Cardiac fibroblast (primary cell): ENCODE measurements at places on chromosomes 12 and 14.
A peak's percentile ranks its signal among the peaks of the same experiment; 100 is the strongest.

- no peak for DNase-seq
Measured at GRCh38 chr12:13152281-13152680, 44.2 kb upstream of the EMP1 start.

- no peak for DNase-seq
Measured at GRCh38 chr12:79183926-79184325, 319.4 kb downstream of the SYT1 start.

DNA sequence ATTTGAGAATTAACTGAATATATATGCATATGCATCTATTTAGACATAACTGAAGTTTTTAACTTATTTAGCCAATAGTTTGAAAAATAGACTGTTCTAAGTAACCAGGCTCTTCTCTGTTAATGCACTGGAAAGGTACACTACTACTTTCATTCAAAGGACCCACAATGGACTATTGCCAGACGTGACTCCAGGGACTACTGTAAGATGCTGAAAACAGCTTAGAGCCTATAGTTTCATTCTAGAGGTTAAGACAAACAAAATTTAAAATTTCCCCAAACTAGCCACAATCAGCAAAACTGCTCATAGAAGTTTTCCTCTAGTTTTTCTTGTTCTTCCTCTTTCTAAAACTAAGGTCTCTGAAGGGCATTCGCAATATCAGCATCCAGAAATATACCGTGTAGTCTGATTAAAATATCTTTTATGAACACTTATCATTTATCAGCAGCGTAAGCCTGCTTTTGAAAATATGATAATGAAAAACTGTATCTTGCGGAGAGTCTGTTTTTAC lies 10.4 kb downstream of the APPL2 start:
- DNase-seq = no peak

GRCh38 chr14:60931218-60931617 lies 49.7 kb downstream of the TRMT5 start:
- no peak for DNase-seq

DNA sequence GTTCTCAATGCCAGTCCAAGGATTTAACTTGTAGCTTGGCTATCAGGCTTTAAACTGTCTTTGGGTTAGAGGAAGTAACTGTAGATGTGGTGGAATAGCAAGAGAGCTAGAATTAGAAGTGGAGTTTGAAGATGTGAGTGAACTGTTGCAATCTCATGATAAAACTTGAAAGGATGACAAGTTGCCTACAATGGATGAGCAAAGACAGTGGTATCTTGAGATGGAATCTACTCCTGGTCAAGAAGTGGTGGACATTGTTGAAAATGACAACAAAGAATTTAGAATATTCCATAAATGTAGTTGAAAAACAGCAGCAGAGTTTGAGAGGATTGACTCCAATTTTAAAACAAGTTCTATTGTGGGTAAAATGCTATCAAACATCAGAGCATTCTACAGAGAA lies 199.0 kb downstream of the DUSP6 start:
- no peak for DNase-seq

GRCh38 chr14:91456283-91456682 lies 38.7 kb upstream of the CCDC88C start:
- DNase-seq = no peak

GRCh38 chr14:95609398-95609990 lies 74.6 kb downstream of the GLRX5 start:
- DNase-seq = peak; percentile 29

DNA sequence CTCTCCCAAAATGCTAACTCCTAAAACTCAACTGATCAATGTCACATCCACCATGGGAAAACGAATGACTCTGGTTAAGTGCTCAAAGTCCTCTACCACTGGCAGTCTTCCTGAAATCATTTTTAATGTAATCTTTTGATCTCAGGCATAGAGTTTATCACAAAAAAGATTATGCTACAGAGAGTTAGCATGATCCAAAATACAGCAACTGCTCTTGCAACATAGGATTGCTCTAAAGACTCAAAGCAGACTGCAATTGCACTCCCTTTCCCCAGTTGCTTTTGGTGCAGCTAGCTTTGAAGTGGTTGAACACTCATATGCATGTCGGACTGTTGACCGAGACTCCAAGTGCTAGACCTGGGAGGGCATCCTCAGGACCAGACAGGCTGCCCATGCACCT lies 109.3 kb downstream of the C12orf42 start:
- no peak for DNase-seq

- DNase-seq = no peak
Measured at GRCh38 chr14:100100032-100100703, 34.9 kb downstream of the EVL start.

DNA sequence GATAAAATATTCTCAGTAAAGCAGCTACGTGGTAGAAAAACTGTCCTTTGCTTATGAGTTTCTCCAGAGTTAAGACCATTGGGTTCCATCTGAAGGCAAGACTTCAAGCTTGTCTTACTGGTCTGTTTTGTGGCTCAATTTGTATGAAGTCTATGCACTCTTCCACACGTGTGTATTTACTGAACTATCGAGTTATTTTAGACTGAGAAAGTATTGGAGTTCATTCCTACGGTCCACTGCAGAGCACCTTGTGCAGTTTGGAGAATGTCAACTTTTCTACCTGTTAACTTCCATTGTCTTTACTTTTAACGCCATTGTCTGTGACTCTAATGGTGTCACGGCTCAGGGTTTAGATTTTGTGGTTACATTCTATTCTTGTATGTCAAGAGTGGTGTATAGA lies 3.7 kb downstream of the HIF1A start:
- DNase-seq = peak; percentile 65

DNA sequence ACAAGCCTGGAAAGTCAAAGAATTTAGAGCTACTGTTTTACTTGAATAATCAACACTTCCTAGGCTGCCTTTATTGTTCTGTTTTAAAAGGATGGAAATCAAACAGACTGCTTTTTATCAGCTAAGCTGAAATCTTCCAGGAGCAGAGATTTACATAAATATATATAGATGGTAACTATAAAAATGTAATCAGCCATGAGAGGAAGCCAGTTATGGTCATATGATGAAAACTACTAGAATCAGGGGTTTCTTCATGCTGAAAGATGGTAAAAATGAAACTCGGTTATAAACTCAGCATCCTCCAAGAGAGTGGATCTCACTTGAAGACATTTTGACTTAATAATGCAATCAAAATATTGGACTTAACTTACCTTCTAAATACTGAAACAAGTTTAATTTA lies 413.0 kb downstream of the GXYLT1 start:
- no peak for DNase-seq

GRCh38 chr12:98425859-98426258 lies 89.5 kb upstream of the TMPO start:
- DNase-seq = no peak

- DNase-seq = no peak
Measured at GRCh38 chr12:116629480-116629879, 70.3 kb downstream of the MAP1LC3B2 start.

GRCh38 chr14:58639842-58640484 lies 2.2 kb downstream of the DACT1 start:
- DNase-seq = peak; percentile 92

- DNase-seq = no peak
Measured at GRCh38 chr12:132146098-132146497, 1.8 kb downstream of the NOC4L start.

DNA sequence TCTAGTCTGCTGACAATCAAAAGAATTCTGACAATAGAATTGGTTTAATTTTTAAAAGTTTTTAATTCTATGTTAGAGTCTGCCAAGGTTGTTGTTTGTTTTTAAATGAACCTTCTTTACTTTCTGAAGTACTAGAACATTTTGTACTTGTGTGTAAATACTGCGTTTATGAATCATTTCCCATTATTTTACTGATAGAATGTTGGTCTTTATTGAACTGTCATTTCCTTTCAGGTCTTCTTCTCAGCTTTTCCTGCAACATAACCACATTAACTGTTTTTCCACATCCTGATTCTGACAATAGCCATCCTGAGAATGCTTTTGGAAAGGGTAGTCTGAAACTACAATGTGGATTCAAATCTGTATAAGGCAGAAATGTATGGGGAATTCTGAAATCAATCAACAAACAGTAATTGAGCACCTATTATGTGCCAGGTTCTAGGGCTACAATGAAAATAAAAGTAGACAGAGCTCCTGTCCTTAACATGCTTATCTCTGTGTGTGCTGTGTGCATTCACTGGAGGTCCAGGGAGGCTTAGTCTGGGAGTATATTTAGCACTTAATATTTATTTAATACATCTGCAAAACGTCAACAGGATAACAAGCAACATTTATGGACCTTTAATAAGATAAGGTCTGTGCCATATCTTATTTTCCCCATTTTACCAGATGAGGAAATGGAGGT lies 73.1 kb upstream of the SLC38A2 start:
- DNase-seq = peak; percentile 65

GRCh38 chr12:47851303-47851952 lies 31.7 kb upstream of the HDAC7 start:
- no peak for DNase-seq

GRCh38 chr12:54266852-54267251 lies 13.1 kb downstream of the CBX5 start:
- no peak for DNase-seq

- no peak for DNase-seq
Measured at GRCh38 chr12:108691998-108692808, 39.1 kb downstream of the CORO1C start.

GRCh38 chr12:19208456-19208855 lies 78.9 kb downstream of the PLEKHA5 start:
- DNase-seq = no peak

DNA sequence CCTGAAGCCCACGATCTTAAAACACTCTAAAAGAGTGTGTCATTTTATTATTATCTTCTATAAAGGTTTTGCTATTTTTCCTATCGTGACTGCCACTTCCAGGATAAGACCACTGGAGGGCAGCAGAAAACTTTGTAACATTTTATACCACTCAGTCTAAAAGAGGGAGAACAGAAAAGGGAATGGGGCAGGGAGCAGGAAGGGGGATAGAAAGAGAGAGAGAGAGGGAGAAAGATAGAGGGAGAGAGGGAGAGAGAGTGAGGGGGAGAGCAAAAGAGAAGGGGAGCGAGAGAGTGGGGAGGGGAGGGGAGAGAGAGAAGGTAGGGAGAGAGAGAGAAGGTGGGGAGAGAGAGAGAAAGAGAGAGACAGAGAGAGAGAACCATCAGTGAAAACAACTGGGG lies 2.0 kb upstream of the ART4 start:
- peak; percentile 82 for DNase-seq

DNA sequence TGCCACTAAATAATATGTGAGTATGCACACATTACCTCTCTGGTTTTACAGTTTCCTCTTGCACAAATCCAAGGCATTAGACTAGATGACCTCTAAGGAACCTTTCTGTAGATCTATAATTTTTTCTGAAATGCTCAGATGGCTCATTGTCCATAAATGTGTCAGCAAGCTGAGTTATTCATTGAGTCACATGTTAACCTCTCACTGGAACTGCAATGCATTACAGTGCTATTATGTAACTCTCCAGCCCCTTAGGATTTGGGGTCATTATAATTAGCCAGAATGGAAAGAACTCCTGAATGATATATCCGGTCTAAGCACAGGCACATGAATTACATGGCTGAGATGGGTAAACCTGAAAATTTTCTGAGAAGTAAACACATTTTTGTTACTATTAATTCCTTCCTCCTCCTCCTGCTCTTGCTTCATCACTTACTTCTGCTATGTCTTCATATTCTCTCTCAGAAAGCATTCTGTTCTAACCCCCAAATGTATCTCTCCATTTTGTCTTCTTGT lies 20.3 kb upstream of the DRAM1 start:
- peak; percentile 91 for DNase-seq

DNA sequence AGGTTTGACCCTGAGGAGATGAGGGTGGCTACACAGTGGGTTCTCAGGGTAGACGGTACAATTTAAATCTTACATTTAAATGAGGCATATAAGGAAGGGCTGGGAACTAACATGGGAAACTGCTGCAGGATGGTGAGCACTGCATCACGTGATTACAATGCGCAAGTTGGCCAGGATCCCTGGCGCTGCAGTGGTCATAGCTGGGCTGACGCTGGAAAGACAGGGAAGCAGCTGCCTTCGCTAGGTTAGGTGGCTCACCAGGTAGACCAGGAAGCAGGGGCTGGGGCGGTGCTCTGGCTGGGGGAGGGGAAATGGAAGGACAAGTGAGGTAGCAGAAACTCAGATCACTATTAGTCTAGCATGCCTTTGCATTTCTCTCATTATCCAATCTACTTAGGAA lies 149.9 kb downstream of the FOXN3 start:
- no peak for DNase-seq
